BE2C (cell line): ENCODE measurements at places on chromosomes 4 and X.

GRCh38 chr4:169042608-169043007 lies 32.6 kb upstream of the CBR4 start:
- DNase-seq = no peak

DNA sequence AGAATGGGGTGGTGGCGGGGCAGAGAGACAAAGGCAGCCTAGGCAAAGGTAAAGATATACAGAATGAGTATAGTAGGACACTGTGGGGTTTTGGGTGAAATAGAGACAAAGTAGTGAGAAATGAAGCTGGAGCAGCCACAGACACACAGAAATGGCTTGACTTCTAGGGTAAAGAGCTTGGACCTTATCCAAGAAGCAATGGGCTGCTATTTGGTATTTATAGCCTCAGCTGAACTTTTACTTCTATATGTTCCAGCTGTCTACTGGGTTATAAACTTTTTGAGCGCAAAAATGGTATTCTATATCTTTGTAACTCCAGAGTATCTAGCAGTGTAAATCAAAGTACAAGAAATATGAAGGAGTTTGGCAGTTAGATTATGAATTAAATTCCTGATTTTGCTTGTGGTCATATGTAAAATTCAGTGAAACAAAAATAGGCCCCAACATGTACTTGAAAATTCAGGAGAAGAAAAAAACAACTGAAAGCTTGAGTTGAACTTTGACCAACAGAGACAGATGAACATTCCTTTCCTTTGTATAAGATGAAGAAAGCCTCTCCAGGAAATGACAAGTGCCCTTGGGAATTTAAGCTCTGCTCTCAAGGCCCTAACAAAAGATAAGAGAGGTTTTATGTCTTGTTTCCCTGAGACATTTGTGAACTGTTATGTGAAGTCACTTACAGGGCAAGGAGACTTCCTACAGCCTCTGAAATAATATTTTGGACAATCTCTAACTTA lies 354.1 kb downstream of the CHIC1 start:
- no peak for DNase-seq

DNA sequence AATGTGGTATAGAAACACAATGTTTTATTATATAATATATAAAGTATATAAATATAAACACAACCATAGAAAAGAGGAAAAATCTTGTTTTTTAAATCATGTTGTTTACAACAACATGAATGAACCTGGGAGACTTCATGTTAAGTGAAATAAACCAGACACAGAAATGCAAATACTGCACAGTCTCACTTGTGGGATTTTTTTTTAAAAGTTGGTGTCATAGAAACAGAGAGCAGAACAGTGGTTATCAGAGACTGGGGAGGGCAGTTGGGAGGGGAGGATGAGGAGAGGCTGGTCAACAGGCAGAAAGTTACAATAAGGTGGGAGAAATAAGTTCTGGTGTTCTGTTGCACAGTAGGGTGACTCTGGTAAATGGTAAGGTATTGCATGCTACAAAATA lies 57.1 kb downstream of the FREM3 start:
- no peak for DNase-seq

DNA sequence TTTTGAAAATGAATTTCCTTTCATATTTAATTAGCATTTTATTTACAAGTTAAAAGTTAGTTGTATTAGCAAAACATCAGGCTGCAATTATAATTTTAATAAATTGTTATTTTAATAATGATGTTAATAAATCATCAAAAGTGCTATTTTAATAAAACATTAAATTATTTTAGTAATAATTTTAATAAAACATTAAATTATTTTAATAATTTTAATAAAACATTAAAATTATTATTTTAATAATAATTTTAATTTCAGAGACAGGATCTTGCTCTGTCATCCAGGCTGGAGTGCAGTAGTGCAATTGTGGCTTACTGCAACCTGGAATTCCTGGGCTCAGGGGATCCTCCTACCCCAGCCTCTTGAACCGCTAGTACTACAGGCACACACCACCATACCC lies 10.8 kb downstream of the RAP2C start:
- no peak for DNase-seq

DNA sequence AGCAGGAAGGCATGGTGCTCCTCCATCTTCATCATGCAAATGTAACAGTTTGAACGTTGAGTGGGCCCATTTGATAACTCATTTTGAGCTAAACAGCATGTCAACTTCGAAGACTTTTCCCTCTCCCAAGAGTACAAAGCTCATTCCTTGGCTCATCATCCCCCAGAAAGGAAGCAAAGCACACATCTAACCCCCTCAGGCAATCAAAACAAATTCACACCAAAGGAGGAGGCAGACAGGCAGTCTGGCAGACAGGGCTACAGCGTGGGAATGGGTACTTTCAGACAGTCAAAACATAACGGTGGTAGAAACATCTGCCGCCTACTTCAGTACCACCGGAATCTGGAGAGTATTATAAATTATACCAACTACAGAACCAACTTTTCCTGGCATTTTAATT lies 81.7 kb downstream of the PCDH19 start:
- no peak for DNase-seq

DNA sequence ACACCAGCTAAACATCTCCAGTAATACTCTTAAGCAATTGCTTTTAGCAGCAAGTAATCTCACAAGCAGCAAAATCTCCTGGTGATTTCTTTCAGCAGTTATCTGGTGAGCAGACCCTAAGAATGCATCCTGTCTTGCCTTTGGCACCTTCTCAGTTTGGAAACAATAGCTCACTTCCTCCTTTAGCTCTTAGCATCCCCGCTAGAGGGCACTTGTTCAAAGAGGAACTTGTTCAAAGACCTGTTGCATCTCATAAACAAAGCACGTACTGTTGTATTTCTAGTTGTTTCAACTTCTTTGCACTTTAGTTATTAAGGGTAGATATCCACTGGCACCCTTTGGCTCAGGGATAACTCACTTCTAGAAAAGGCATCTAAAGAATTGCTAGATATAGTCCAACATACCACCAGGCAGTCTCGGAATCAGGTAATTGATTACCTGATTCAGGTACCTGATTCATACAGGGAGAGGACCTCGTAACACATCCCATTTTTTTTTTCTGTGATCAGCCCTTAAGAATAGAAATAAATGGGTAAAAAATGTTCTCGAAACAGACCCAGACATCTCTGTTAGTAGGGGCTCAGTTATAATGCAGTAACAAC lies 81.9 kb upstream of the QRFPR start:
- peak; percentile 60 for DNase-seq

GRCh38 chr4:21454201-21454600 lies 494.4 kb downstream of the KCNIP4 start:
- DNase-seq = no peak

DNA sequence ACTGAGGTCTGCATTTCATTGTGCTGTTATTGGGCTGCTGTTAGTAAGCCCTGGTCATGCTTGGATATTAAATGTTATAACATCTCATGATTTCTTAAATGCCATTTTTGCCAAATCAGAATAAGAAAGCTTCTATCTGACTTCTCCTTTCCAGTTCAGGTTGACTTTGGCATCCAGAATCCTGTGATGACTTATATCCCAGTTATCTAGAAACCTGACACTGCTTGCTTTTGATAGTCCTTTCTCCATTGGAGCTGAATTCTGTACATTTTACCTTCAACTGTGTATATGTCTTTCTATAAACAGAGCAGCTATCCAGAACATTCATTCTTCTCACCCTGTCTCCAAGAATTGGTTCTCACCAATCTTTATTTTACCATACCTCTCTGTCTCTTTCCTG lies 257.7 kb upstream of the GNPDA2 start:
- DNase-seq = no peak

DNA sequence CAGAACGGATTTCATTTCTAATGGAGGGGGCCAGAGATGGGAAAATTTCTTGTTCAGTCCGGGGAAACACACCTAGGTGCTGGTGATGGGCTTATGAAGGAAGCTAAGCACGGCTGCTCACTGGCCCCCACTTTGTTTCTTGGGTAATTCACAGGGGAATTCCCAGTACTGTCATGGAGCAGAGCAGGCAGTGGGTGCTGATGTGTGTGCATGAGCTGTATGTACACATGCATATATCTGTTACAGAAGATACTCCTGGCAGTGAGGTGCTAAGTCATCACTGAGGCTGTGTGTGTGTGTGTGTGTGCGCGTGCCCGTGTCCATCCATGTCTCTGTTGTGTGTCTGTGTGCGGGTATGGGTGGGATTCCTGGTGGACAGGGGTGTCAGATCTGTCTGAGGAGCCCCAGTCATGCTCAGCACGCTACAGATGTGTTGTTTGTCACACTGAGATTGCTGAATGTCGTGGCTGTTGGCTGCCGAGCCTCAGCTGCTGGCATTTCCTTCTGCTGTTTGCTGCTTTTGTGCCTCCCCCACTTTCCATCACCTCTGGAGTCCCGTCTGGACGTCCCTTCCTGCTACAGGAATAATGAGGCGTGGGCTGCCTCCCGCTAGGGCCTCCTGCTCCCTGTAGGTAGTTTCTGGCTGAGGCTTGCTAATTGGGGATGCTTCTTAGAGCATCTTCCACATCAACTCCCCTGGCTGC lies 53.3 kb downstream of the JADE1 start:
- DNase-seq = no peak

DNA sequence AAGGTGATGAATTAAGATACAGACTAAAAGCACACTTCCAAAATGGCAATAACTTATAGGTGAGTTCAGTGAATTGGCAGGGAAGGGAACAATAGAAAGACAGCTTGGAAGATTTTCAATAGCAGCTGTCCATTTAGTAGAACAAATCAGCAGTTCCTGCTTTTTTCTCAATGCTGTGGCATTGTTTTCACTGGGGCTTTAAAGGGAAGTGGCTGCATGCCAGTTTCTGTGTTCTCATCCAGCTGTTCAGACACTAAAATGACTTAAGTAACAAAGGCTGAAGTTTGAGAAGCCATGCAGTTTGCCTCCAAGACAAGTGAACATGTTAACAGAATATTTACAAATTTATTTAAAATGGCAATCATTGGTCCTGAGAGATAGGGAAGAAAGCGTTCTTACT lies 291.9 kb downstream of the FAM47A start:
- no peak for DNase-seq

- no peak for DNase-seq
Measured at GRCh38 chrX:155417769-155418168, 35.9 kb downstream of the F8A2 start.

GRCh38 chrX:2425286-2426071 lies 75.3 kb downstream of the DHRSX start:
- DNase-seq = no peak

DNA sequence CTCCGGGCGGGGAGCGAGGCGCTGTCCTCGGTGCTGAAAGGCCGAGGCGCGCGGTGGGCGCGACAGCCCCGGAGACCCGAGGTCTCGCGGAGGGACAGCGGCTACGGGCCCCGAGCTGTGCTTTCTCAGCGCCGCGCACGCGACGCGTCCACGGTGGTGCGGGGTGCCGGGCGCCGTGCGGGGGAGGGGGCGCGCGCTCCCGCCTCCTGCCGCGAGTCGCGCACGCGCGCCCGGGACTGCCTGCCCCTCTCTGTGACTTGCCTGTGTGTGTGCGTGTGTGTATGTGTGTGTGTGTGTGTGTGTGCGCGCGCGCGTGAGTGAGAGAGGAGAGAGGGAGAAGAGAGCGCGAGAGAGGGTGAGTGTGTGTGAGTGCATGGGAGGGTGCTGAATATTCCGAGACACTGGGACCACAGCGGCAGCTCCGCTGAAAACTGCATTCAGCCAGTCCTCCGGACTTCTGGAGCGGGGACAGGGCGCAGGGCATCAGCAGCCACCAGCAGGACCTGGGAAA lies at the start of gene GRIA2:
GRIA2 (plus strand) TSS at position 358 of the 511 bp plus-strand sequence. CDS start 315 bp downstream, outside the sequence.
- peak; percentile 50 for DNase-seq

DNA sequence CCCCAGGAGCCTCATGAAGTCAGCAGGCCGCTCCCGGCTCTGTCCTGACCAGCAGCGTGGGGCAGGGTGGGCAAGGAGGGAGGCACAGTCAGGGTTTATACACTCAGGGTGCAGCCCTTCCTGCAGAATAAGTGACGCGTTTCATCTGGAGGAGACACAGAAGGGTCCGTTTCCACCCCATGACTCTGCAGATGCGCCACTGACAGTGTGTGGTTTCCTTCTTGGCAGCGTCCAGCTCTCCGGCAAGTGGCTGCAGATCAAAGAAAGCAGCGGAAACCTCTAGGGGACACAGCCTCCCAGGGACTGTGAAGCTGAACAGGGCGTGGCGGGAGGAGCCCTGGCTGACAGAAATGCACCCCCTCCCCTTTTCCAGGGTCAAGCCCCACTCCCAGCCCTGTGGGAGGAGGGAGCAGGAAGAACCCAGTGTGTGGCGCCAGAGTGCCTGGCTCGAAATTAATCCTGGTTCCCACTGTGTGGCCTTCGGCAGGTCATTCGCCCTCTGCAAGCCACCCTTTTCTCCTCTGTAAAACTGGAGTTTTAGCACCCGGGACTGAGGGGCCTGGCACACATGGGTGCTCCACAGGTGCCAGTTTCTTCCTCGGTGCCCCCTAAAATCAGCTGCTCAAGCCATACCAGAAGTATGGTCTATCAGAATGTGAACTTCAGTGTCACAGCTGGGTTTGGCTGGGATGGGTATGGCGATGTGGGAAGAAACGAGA lies 17.3 kb upstream of the TBC1D14 start:
- peak; percentile 73 for DNase-seq

GRCh38 chrX:76922100-76922499 lies 494.6 kb downstream of the MAGEE1 start:
- DNase-seq = no peak

DNA sequence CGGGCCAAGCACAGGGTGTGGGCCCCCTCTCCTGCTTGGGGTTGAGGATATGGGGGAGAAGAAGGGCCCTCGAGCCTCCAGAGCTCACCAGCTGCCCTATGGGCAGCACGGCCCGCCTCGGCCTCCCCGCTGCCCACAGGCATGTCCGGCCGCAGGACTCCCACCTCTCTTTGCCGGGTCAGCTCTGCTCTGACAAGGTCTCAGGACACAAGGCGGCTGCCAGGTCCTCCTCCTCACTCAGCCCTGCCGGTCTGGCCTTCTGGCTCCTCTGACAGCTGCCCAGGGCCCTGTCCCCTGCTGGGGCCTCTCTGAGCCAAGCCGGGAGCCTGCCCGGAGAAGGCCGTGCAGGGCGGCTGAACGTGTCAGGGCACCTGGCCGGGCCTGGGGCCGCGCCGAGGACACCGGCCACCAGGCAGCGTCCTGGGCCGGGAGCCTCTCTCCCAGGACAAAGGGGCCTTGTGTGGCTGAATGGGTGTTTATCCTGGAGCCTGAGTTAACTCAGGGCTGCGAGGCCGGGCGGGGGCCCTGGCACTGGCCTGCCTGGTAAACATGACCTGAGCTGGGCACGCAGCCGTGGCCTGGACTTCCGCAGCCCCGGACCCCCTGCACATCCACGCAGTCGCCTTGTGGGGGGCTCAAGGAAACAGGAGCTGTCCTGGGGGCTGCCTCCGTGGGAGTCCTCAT lies 25.7 kb downstream of the TACC3 start:
- DNase-seq = no peak

- DNase-seq = no peak
Measured at GRCh38 chr4:41389356-41389755, 132.6 kb downstream of the UCHL1 start.

- no peak for DNase-seq
Measured at GRCh38 chrX:93242897-93243296, 430.5 kb downstream of the NAP1L3 start.
